Karpas-422 (cell line): ENCODE measurements at places on chromosomes 3 and 15. TPM values are rescaled to one million over a fixed set of nuclear protein-coding genes. Genes with fewer than 3 reads are reported as not detected.

Gene CFAP20DC
- total RNA-seq, result 0.11 TPM in 1 of 2 replicates, not detected in the other

Gene PGBD4
- total RNA-seq, result 5.2 and 6.4 TPM in 2 replicates

Gene HIGD2B
- total RNA-seq, result 0.51 TPM in 1 of 2 replicates, not detected in the other

Gene RYR3
- total RNA-seq, result not detected in 2 replicates

Gene ZKSCAN7
- total RNA-seq, result 7.3 and 13.7 TPM in 2 replicates

Gene CXCR6
- total RNA-seq, result not detected in 2 replicates

Gene U2SURP
- total RNA-seq, result 69.4 and 135 TPM in 2 replicates

Gene GPR27
- total RNA-seq, result not detected in 2 replicates

Gene P2RY13
- total RNA-seq, result 0.40 and 0.97 TPM in 2 replicates

Gene CISH
- not detected in 2 replicates for total RNA-seq

Gene ERICH6
- 0.22 TPM in 1 of 2 replicates, not detected in the other for total RNA-seq

Gene TIPIN
- total RNA-seq, result 8.4 and 16.5 TPM in 2 replicates

Gene CCDC54
- not detected in 2 replicates for total RNA-seq

Gene SERPINI2
- total RNA-seq, result not detected in 2 replicates

Gene ARRDC4
- not detected in 2 replicates for total RNA-seq

Gene PEX5L
- total RNA-seq, result 0.43 and 0.60 TPM in 2 replicates

Gene COL6A5
- total RNA-seq, result not detected in 2 replicates

Gene UNC13C
- not detected in 2 replicates for total RNA-seq

Gene FOXL2
- not detected in 2 replicates for total RNA-seq

Gene EOGT
- total RNA-seq, result 18.5 and 49.9 TPM in 2 replicates

Gene UBXN7
- 25.5 and 33.0 TPM in 2 replicates for total RNA-seq

Gene C3orf22
- not detected in 2 replicates for total RNA-seq

Gene DIS3L
- total RNA-seq, result 25.5 and 40.2 TPM in 2 replicates

Gene TRH
- total RNA-seq, result not detected in 2 replicates

Gene TM6SF1
- total RNA-seq, result not detected in 2 replicates

Gene OR5K2
- total RNA-seq, result not detected in 2 replicates

Gene AADAC
- total RNA-seq, result not detected in 2 replicates
